ENCODE measurements at places on chromosomes 4 and X.
A peak's percentile ranks its signal among the peaks of the same experiment; 100 is the strongest.

DNA sequence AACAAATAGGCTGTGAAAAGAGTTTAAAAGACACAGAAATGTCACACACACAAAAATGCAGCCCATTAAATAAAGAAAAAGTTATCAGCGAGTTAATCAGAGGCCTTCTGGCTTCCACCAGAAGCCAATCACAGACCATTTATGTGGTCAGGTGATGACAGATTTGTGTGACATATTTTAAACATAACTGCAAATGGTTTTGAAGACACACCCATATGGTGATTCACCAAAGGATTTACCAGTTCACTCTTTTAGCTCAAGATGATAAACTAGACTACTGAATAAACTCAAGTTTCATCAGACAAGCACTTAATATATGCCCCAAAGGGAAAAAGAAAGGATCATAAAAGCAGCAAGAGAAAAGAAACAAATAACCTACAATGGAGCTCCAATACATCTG, 181.2 kb downstream of the SPANXN4 start:
- no peak for DNase-seq

DNA sequence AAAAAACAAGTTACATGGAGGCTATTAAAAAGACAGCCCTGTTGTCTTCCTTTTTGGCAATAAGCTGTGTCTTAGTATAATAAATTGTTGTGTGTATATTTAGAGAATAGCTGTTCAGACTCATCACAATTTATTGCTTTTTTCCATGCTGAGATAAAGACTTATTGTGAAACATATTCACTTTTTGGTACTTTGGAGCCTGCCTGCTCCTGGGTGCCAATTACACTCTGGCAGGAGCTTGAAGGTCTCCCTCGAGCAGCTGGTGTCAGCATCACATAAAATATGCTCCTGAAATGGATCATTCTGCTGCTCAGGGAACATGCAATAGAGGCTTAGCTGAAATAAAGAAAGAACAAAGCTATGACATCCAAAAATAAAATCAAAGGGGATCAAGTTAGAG, 211.6 kb upstream of the DKK2 start:
- no peak for DNase-seq

- no peak for DNase-seq
These were observed 22.8 kb downstream of the BCOR start for GRCh38 chrX:40074959-40075332.

GRCh38 chr4:31094474-31094873, 374.3 kb downstream of the PCDH7 start:
- no peak for DNase-seq

GRCh38 chr4:54110019-54110416, 10.1 kb downstream of the GSX2 start:
- DNase-seq = no peak

DNA sequence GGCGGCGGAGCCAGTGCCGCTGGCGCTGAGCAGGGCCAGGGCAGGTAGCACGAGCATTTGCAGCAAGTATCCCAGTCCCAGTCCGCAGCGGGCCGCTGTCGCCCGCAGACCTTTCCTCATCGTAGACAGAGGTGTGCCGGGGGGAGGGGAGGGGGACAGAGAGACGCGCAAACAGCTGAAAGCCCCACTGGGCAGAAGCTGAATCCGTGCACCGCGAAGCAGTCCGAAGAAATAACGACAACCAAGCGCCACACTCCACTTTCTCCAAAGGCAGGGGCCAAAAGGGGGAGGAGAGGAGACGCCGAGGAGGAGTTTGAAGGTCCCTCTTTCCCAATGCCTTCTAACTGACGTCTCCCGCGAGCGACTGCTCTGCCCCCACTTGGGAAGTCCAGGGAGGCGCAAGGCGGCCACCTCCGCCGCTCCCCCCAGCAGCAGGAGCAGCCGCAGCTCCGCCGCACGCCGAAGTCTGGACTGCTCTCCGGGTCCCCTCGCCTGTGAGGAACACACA, at the start of gene UNC5C:
Gene UNC5C, minus strand, starts transcription at position 236 of the 508 bp plus-strand sequence.
- no peak for DNase-seq

DNA sequence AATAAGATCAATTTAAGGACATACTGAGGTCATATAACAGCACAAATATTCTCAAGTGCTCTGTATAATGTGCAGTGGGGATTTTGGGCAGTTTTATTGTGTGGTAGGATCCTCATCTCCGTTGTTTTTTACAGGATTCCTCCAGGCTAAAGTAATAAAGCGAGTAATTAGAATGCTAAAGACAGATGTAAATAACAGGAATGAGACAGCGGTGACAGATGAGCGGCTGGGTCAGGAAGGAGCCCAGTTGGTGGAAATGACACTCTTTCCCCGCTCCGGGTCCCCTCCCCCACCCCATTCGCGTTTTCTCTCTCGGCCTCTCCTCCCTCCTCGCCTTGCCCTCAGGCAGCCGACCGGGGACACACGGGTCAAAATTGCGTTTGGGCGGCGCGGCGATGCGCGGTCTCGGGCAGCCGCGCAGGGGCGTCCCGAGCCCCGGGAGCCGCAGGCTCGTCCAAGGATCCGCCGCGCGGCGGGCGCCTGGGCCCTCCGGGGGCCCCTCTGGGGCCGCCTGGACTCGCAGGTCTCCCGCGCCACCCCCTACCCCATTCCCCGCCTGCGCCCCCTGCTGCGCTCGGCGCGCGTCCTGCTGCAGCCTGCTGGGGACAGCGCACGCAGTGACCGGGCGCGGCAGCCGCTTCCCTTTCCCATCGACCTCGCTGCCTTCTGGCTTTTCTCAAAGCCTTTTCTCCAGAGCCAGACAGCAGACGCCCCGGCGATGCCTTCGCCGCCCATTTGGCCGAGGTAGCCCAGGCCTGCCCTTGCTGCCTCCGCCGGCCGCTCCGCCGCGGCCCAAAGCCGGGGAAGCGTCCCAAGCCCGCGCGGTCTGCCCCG, 16.2 kb downstream of the POU4F2 start:
- no peak for DNase-seq

DNA sequence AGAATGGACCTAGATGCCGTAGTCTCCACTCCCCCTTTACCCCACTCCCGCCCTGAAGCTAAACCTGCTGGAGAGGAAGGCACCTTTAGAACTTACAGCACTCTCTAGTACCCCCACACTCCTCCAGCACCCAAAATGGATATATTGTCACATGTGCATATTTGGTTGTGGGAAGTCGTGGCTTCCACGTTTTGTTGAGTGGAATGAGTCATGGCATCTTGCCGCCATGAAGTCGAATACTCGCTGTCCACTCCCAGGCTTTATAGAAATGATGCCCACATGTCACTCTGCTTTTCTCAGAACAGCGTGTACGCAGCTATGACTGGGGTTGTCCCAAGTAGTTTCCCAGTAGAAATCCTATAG, 545 bp downstream of the ABCE1 start:
- peak; percentile 8 for DNase-seq

DNA sequence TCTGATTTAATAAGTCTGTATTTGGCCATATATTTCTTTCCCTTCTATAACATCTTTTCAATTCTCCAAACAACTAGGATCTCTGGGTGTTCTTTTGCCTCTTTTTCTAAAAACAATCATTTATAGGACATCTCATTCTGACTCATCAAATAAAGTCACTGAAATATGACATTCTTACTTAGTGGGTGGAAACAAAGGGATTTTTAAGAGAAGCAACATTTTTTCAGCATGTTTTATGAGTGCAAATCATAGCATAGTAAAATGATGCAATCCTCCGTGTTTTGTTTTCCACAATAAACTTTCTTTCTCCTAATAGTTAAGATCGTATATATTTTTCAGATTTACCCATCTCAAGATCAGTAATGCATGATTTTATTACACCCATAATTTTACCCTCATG, 179.8 kb downstream of the SPCS3 start:
- no peak for DNase-seq

GRCh38 chr4:157204634-157205244, 15.8 kb upstream of the GRIA2 start:
- DNase-seq = no peak

DNA sequence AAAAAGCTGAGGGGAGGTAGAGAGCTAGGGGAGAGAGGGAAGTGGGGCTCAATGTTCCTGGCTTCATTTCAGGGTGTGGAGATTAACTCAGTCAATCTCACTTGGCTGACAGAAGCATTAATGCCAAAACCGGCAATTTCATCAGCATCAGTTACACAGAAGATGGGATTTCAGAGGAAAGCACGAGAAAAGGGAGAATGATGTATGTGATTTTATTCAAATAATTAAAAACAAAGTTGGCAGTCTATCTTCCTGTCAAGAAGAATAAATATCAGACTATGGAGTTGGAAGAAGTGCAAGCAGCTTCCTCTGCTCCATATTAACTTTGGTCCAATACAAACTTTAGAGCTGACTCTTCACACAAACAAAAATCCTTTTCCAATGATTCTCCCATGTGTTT, 29.6 kb upstream of the HCCS start:
- DNase-seq = no peak

DNA sequence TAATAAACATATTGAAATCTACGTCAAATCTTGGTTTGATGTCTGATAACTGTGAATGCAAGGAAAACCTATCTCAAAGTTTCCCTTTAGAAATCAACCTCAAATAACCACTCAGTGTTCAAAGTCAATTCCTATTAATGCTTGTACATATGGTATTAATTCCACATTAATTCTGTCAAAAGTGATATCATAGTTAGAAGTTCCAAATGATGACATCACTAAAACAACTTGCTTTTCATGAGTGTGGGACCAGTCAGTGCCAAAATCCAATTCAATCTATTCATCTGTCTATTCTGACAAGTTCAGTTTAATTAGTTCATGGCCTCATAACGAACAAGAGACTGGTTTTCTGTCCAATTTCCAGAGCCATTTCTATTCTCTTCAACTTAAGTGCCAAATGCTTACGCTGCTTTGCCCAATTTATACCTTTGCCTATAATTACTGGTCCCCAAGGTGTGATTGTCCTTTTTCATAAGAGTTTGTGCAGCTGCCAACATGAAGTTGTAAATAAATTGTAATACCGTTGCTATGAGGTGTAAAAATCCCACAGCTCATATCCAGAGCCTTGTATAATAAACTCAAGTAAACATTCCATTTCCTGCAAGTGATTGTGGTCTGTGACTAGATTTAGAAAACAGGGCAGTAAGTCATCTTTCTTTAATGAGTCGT, 476.2 kb downstream of the RAB28 start:
- no peak for DNase-seq

GRCh38 chrX:55326985-55327384, 62.3 kb upstream of the PAGE3 start:
- no peak for DNase-seq

DNA sequence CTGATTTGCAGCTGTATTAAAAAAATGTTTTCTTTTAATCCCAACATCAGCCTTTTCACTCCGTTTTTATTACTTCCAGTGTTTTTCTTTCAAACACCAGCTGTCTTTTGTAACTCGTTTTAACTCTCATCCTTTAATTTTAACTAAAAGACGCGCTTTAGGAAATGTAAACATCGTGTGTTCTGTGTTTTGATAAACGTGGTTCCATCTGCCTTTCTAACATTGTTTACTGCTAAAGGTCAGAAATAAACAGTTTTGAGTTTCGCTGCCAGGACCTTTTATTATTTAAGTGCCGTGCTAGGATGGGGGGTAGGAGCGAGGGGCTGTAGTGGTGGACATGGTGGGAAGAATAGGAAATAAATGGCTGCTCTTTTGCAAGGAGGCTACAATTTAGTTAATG, 1.5 kb downstream of the N4BP2 start:
- DNase-seq = no peak

GRCh38 chrX:108537005-108537404, 97.4 kb downstream of the COL4A5 start:
- DNase-seq = no peak

DNA sequence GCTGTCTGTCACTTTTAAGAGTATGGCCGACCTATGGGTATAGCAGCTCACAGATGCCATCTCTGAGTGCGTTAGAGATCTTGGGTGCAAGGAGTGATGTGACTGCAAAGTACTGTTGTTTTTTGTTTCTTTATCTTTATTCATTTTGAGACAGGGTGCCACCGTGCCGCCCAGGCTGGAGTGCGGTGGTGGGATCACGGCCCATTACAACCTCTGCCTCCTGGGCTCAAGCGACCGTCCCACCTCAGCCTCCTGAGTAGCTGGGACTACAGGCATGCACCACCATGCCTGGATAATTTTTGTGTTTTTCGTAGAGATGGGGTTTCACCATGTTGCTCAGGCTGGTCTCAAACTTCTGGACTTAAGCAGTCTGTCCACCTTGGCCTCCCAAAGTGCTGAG, 71.4 kb downstream of the CCKAR start:
- no peak for DNase-seq

DNA sequence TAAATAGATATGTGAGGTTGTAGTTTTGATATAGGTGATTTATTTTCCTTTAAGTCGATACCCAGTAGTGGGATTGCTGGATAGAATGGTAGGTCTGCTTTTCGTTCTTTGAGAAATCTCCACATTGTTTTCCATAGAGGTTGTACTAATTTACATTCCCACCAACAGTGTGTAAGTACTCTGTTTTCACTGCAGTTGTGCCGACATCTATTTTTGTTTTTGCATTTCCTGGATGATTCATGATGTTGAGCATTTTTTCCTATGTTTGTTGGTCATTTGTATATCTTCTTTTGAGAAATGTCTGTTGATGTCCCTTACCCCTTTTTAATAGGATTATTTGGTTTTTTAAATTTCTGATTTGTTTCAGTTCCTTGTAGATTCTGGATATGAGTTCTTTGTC, 120.7 kb downstream of the NAA11 start:
- DNase-seq = no peak

GRCh38 chrX:46957297-46957696, 45.1 kb downstream of the JADE3 start:
- DNase-seq = no peak

- DNase-seq = no peak
These were observed 148.5 kb upstream of the PJA1 start for GRCh38 chrX:69313617-69314290.

DNA sequence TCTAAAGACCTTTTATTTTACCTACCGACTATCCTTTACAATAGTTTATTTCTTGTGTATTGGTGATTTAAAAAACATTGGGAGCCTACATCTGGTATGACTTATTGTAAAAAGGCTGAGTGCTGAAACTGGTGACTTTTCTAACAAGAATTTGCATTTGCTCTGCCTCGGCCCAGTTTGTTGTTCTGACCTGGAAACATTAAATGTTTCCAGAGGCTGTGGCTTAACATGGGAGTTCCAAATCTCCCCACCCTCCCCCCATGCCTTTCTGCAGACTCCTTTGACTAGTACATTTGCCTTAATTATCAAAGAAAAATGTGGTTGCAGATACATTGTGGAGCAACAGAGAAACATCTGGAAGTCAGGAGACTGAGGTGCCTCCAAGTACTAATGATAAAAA, 39.8 kb downstream of the SPCS3 start:
- DNase-seq = no peak

GRCh38 chr4:54802336-54802735, 144.6 kb downstream of the KIT start:
- DNase-seq = no peak

- DNase-seq = no peak
These were observed 997.4 kb upstream of the PRKX start for GRCh38 chrX:4710618-4711433.

DNA sequence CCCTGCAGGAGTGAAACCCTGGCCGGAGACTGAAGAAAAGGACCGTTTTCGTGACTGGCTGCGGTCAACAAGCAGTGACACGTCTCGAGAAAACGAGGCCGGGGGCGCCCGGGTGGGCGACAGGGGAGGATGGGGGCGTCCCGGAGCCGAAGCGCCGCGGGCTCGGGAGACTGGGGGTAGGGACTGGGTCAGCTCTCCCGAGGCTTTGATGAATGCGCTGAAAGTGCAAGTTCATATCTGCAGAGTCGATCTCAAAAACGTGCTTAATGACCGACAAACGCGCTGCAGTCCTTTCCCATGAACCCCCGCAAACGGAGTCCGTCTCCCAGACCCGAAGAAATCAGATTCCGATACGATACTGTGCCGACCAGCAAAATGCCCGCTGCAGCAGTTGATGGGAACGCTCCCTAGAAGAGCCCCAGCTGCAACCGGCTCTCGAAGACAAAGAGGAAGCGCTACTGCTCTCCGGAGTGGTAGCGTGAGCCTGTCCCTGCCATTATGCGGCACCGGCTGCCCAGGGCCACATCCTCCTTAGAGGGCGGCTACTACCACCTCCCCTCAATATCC, 806 bp upstream of the CD99L2 start:
- DNase-seq = no peak
